ENCODE measurements at places on chromosomes 11 and 22.
A peak's percentile ranks its signal among the peaks of the same experiment; 100 is the strongest.

GRCh38 chr11:108468478-108468864 lies 1.1 kb upstream of the C11orf65 start:
- no peak for DNase-seq

DNA sequence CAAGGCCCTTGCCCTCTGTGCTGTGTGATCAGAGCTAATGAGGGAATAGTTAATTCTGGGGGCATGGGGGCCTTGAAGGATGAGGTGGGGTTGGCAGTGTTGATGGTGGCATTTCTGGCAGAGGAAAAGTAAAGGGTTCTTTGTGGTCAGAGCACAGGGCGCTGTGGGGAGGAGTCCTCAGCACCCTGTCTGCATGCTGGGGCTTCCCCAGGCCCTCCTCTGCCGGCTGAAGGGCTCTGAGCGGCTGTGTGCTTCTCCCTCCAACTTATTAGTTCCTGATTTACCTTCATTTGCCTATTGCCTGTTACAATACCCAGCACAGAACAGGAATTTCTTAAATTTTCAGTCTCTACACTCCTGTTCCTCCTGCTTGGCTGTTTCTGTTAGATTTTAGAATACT lies 122.8 kb downstream of the HIPK3 start:
- DNase-seq, result no peak

DNA sequence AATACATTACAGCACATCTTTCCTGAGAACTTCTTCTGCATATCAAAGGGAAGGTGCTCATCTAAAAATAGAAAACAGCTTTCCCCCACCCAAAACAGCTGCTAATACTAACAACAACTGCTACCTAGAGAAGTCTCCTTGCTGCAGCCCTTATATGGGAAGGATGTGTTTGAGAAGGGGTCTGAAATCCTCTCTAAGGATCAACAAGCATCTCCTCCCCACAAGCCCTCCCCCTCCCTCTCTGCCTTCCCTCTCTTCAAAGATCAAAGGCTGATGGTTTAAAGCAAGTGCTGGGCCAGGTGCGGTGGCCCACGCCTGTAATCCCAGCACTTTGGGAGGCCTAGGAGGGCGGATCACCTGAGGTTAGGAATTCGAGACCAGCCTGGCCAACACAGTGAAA lies 33.5 kb downstream of the SCUBE2 start:
- DNase-seq, result no peak

GRCh38 chr22:39558254-39558727 lies 12.3 kb upstream of the CACNA1I start:
- peak; percentile 84 for DNase-seq

- no peak for DNase-seq
These were observed 94.2 kb downstream of the PDE2A start for GRCh38 chr11:72579816-72580641.

GRCh38 chr22:34116126-34116525 lies 195.8 kb upstream of the LARGE1 start:
- no peak for DNase-seq

DNA sequence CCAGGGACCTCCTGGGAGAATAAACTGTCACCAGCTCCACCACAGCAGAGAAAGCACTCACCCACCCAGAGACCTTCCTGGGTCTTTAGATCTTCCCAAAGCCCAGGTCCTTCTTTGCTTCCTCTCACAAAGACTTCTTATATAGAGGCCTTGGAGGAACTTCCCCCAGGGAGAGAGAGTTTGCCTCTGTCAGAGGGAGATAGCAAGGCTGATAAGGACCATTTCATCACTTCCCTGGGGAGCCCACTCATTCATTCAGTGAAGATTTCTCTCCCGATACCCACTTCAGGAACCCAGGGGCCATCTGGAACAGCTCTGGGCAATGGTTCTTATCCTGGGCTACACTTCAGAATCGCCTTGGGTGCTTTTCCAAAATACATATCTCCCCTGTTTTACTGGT lies at the start of gene PRG2:
Gene PRG2 (minus strand): TSS at position 116 of the 400 bp plus-strand sequence. CDS start 706 bp downstream, outside the sequence.
- DNase-seq, result no peak
